Muscle of arm (tissue), 14 donors: ENCODE measurements at places on chromosomes 12 and 14. TPM values are rescaled to one million over a fixed set of nuclear protein-coding genes. Genes with fewer than 3 reads are reported as not detected.

PA2G4 gene
- 115 TPM for polyA plus RNA-seq

BCL2L14 gene
- polyA plus RNA-seq, result not detected

OASL gene
- polyA plus RNA-seq, result not detected

PTPRB gene
- polyA plus RNA-seq, result 17.3 TPM

RBP5 gene
- 4.0 TPM for polyA plus RNA-seq

NOXRED1 gene
- 0.80 TPM for polyA plus RNA-seq

ZCRB1 gene
- polyA plus RNA-seq, result 72.2 TPM

KCNK10 gene
- 0.07 TPM for polyA plus RNA-seq

OTX2 gene
- polyA plus RNA-seq, result not detected

GDF3 gene
- polyA plus RNA-seq, result not detected

RTL1 gene
- 34.7 TPM for polyA plus RNA-seq

FAM234B gene
- polyA plus RNA-seq, result 3.1 TPM

CPM gene
- 5.7 TPM for polyA plus RNA-seq

CCDC38 gene
- polyA plus RNA-seq, result not detected

PZP gene
- 1.0 TPM for polyA plus RNA-seq

IL23A gene
- polyA plus RNA-seq, result not detected

LRP1-AS gene
- polyA plus RNA-seq, result 0.41 TPM

ANO4 gene
- polyA plus RNA-seq, result 1.4 TPM

NKX2-1 gene
- polyA plus RNA-seq, result not detected

PTGER2 gene
- polyA plus RNA-seq, result 0.37 TPM

TEX22 gene
- not detected for polyA plus RNA-seq

DDN gene
- polyA plus RNA-seq, result 6.8 TPM

FAIM2 gene
- polyA plus RNA-seq, result 9.5 TPM

KRT78 gene
- polyA plus RNA-seq, result 12.6 TPM

LRP6 gene
- polyA plus RNA-seq, result 37.7 TPM

IFNG-AS1 gene
- polyA plus RNA-seq, result 0.52 TPM

ARF3 gene
- polyA plus RNA-seq, result 33.2 TPM

ACSM4 gene
- 0.15 TPM for polyA plus RNA-seq

AMN gene
- polyA plus RNA-seq, result 1.0 TPM

NR1H4 gene
- 6.7 TPM for polyA plus RNA-seq

GOLT1B gene
- 43.7 TPM for polyA plus RNA-seq
